ENCODE measurements at places on chromosomes 6 and 20. TPM values are rescaled to one million over a fixed set of nuclear protein-coding genes. Genes with fewer than 3 reads are reported as not detected.

MICB gene
- total RNA-seq, result 2.9 TPM

CST7 gene
- 1.4 TPM for total RNA-seq

TRIM31 gene
- 202 TPM for total RNA-seq

ZSCAN26 gene
- 17.7 TPM for total RNA-seq

SIRPD gene
- not detected for total RNA-seq

GCNT2 gene
- total RNA-seq, result 19.8 TPM

NPEPL1 gene
- total RNA-seq, result 41.6 TPM

IMPG1 gene
- not detected for total RNA-seq

ACSS1 gene
- total RNA-seq, result 37.9 TPM

DUSP15 gene
- 0.58 TPM for total RNA-seq

LGSN gene
- 0.14 TPM for total RNA-seq

SIM1 gene
- not detected for total RNA-seq

MAP3K5 gene
- total RNA-seq, result 12.6 TPM

SLC18B1 gene
- total RNA-seq, result 11.0 TPM

ANGPT4 gene
- not detected for total RNA-seq

RAD21L1 gene
- not detected for total RNA-seq

SLC13A3 gene
- not detected for total RNA-seq

CFB gene
- 34.5 TPM for total RNA-seq

MUCL3 gene
- total RNA-seq, result not detected

FAM83C gene
- total RNA-seq, result 0.41 TPM

SOX18 gene
- 20.0 TPM for total RNA-seq

ZMYND8 gene
- total RNA-seq, result 62.1 TPM

EPHA7 gene
- 2.4 TPM for total RNA-seq

FAM162B gene
- not detected for total RNA-seq

TGM3 gene
- total RNA-seq, result 0.84 TPM

EYS gene
- 0.60 TPM for total RNA-seq

CST9L gene
- total RNA-seq, result not detected

PNLDC1 gene
- total RNA-seq, result not detected

C20orf144 gene
- 0.24 TPM for total RNA-seq

SNAP25 gene
- 0.80 TPM for total RNA-seq

MUC21 gene
- not detected for total RNA-seq

MOG gene
- total RNA-seq, result not detected

NR2E1 gene
- total RNA-seq, result not detected

LRRC1 gene
- total RNA-seq, result 89.4 TPM

HS3ST5 gene
- not detected for total RNA-seq

SRMS gene
- total RNA-seq, result 0.27 TPM

GSTA2 gene
- total RNA-seq, result 0.27 TPM

NFS1 gene
- total RNA-seq, result 32.1 TPM

MDFI gene
- total RNA-seq, result 0.96 TPM

BTBD9 gene
- total RNA-seq, result 22.4 TPM

LAMA4 gene
- total RNA-seq, result 101 TPM

WFDC12 gene
- not detected for total RNA-seq

HLA-DOA gene
- total RNA-seq, result 1.8 TPM

SPATS1 gene
- not detected for total RNA-seq

FOXF2 gene
- total RNA-seq, result 6.9 TPM

ETV7 gene
- 2.8 TPM for total RNA-seq

SYNGAP1 gene
- total RNA-seq, result 8.1 TPM

SEMG1 gene
- total RNA-seq, result not detected

PRDM13 gene
- total RNA-seq, result not detected

GTSF1L gene
- total RNA-seq, result not detected

ATF6B gene
- total RNA-seq, result 121 TPM

KHDC1 gene
- 0.75 TPM for total RNA-seq

AFG1L gene
- total RNA-seq, result 11.7 TPM

TSHZ2 gene
- 1.9 TPM for total RNA-seq

PKIB gene
- total RNA-seq, result 75.1 TPM

MAFB gene
- total RNA-seq, result 3.8 TPM

DEFB132 gene
- not detected for total RNA-seq

MTFR2 gene
- 2.6 TPM for total RNA-seq

IP6K3 gene
- total RNA-seq, result 6.8 TPM

OLIG3 gene
- not detected for total RNA-seq

Measured in mucosa of descending colon (tissue), 3 donors.